ENCODE measurements at places on chromosomes 3 and 15. TPM values are rescaled to one million over a fixed set of nuclear protein-coding genes. Genes with fewer than 3 reads are reported as not detected.

The ACTRT3 gene
- total RNA-seq = 1.5 TPM

DNA sequence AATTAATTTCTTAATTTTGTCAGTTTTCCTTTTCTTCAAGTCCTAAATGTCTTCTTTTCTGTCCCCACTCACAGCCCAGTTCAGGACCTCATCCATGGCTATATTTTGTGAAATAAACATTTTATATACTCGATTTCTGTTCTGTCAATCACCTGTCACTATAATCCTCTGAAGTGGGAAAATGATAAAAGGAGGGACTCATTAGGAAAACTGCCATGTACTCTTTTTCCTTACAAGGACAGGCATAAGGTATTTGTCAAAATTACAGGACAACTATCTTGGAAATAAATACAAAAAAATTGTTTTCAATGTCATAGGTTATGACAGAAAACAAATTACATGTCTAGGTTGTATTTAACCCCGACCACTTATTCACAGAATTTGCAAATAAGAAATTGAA, 240.1 kb upstream of the CBLB start:
- no peak for DNase-seq

- DNase-seq = no peak
Measured at GRCh38 chr3:152969557-152970300, 134.8 kb downstream of the P2RY1 start.

GRCh38 chr15:75389791-75390382, 21.5 kb upstream of the MAN2C1 start:
- no peak for DNase-seq

- no peak for DNase-seq
Measured at GRCh38 chr15:75194397-75194796, 7.3 kb upstream of the C15orf39 start.

Measured in breast epithelium (tissue), 4 donors.